ENCODE measurements at places on chromosomes 1 and 21. TPM values are rescaled to one million over a fixed set of nuclear protein-coding genes. Genes with fewer than 3 reads are reported as not detected.

DNA sequence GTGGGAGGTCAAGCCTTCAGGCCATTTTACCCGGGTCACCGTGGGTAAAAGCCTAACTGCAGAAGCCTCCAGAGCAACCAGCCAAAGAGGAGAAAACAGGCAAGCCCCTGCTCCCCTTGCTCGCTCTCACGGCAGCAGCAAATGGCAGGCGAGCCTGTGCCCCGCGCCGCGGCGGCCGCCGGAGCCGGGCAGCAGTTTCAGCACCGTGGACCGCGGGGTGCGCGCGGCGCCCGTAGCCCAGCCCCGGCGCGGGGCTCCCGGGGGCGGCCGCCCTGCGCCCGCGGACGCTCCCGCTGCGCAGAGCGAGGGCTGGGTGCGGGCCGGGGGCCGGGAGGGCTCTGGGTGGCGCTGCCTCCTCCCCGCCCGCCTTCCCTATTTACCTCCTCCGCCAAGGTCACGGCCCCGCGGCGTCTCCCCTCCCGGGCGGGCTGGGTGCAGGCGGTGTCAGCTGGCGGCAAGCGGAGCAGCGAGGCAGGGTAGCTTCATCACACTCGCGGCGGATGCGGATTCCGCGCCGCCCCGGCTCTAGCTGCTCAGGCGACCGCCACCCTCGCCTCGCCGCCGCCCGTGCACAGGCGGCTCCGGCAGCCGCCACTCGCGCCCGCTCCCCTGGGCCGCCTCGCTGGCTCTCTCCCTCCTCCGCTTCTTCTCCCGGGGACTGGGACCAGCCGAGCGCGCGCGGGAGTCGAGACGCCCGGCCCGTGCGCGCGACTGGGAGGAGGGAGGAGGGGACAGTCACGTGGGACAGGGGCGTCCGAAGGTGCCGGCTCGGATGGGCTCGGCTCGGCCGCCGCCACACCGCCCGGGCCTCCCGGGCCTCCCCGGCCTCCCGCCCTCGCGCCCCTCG is at the start of gene RGS7:
Gene RGS7 (minus strand): TSS at position 687 of the 847 bp plus-strand sequence.
- DNase-seq = peak; percentile 24

- no peak for DNase-seq
Measured at GRCh38 chr1:150574260-150575071, 4.9 kb downstream of the MCL1 start.

- DNase-seq = no peak
Measured at GRCh38 chr1:10639011-10639774, 157.3 kb downstream of the CASZ1 start.

DNA sequence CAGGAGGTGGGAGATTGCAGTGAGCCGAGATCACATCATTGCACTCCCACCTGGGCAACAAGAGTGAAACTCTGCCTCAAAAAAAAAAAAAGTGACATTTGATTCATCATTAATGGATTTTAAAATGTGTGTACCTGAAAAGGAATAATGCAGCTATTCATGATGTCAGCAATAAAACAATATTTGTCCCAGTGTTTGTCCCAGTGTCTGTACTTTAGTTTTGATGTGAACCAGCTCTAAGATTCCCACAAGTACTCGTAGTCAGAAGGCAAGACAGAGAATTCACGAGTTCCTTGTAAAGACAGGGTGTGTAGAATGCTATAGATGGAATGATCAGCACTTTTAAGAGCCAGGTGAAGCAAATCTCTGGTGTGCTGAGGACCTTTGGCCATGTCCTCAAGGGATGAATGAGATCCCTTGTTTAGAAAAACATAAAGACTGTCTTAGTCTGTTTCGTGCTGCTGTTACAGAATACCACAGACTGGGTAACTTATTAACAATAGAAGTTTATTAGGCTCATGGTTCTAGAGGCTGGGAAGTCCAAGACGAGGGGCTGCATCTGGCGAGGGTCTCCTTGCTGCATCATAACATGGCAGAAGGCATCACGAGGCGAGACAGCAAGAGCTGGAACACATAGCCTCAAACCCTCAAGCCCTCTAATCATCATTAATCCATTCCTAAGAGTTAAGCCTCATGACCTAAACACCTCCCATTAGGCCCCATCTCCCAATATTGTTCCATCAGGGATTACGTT is 12.0 kb upstream of the TMPRSS2 start:
- no peak for DNase-seq

GRCh38 chr1:209431813-209432442 is 151.6 kb upstream of the CAMK1G start:
- no peak for DNase-seq

DNA sequence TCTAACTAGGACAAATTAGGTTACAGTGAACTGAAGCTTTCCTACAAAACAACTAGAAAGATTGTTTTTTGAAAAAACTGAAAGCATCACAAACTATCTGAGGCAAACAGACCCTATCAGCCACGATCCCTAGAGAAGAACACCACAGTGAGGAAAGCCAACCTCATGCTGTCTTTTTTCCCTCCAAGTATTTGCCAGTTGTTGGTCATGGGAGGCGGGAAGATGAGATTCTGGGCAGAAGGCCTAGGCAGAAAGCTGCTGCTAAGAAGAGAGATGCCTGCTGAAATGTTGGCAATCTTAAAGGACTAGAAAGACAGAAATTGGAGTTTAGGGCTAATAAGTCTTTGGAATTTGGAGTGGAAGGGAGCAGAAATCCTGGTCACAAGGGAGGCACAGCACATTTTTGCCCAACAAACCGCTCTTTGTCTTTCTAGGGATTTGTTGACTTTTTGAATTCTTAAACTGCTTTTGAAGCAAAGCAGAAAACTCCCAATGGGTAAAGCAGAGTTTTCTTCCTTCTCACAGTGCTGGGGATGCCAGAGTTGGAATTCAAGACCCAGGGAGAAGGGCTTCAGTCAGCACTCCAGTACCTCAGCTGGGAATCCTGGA is 83.9 kb downstream of the MT1HL1 start:
- peak; percentile 11 for DNase-seq

DNA sequence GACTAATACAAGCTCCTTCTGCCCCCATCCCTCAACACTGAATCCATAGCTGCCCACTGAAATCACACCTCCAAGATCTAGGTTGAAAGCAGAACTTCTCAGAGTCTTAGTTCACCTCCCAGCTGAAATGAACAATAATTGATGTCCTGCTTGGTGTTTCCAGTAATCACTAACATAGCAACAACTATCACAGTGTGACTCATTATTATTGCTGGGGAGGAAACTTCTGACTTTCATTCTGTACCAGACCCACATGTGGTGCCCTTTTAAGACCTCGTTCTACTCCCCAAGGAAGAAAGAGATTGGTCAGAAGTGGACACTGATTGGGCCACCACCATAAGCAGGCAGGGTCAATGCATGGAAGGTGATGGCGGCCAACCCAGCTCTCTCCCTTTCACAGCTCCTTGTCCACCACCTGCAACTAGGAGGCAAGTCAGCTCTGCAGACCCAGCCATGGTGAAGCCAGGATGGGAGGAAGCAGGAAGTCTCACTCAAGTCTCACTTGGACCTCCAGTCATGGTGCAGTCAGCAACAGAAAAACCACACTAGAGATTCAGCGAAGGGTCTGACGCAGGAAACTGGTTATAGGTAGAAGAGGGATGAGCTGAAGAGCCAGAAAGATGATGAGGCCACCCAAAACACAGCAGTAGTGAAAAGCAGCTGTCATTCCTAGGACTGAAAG is 720.2 kb downstream of the PTPRU start:
- no peak for DNase-seq

DNA sequence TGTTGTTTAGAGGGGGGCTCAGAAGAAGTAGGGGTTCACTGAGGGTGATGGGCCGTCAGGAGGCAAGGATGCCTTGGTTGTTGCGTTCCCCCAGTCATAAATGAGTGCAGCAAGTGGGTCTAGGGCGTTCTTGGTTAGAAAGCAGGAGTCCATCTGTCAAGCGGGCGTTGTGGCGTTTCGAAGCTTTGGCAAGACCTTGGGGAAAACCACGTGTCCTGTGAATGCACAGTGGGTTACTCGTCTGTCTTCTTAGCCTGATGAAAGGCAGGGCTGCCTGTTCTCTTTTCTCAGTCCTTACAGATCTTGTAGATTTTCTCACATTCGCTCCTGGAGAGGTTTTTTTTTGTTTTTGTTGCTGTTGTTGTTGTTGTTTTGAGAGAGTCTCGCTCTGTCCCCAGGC is 6.3 kb upstream of the ZNF496 start:
- no peak for DNase-seq

DNA sequence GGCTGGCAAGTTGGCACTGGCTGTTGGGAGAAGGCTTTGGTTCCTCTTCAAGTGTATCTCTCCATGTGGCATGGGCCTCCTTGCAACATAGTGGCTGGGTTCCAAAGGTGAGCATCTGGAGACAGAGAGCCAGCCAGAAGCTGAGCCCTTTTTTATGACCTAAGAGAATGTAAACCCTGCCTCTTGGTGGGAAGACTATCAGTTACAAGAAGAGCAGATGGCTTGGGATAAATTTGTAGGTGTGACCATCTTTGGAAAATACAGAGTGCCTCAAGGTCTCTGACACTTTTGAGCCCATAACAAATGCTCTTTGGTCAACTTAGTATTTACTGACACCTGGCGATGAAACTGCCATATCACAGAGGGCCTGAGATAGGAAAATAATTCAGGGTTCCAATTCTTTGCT is 31.4 kb upstream of the PRELP start:
- no peak for DNase-seq

Gene SELL
- 3.5 TPM for polyA plus RNA-seq

Gene SPAG17
- polyA plus RNA-seq = 2.1 TPM

Gene TNFSF4
- polyA plus RNA-seq = 1.3 TPM

Gene ICOSLG
- polyA plus RNA-seq = 5.7 TPM

Gene PROK1
- polyA plus RNA-seq = 0.27 TPM

Gene ETV3L
- not detected for polyA plus RNA-seq

Gene TMEM200B
- 10.3 TPM for polyA plus RNA-seq

Gene VASH2
- polyA plus RNA-seq = 56.7 TPM

Gene U2AF1
- 35.0 TPM for polyA plus RNA-seq
